ENCODE measurements at places on chromosomes 6 and 20.

GRCh38 chr20:19760371-19760721 is 2.3 kb downstream of the RIN2 start:
- no peak for DNase-seq

- DNase-seq: no peak
Observed at GRCh38 chr6:40774932-40775331, 187.8 kb upstream of the LRFN2 start.

DNA sequence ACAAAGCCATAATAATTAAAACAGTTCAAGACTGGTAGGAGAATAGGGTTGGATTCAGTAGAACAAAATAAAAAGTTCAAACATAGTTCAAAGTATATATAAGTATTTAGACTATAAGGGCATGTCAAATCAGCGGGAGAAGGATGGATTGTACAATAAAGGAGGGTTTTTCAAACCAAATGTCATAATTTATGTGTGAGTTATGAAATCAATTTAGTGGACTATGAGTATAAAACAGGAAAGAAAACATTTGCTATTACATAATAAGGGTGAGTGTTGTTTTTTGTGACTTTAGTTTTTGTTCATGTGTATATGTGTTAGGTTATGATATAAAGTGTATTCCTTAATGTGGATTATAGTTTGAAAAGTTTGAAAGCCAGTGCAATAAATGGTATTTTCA is 10.6 kb downstream of the ORC3 start:
- no peak for DNase-seq

GRCh38 chr6:2784061-2784460 is 18.9 kb downstream of the WRNIP1 start:
- no peak for DNase-seq

- DNase-seq: no peak
Observed at GRCh38 chr6:108198761-108199498, 33.1 kb downstream of the NR2E1 start.

DNA sequence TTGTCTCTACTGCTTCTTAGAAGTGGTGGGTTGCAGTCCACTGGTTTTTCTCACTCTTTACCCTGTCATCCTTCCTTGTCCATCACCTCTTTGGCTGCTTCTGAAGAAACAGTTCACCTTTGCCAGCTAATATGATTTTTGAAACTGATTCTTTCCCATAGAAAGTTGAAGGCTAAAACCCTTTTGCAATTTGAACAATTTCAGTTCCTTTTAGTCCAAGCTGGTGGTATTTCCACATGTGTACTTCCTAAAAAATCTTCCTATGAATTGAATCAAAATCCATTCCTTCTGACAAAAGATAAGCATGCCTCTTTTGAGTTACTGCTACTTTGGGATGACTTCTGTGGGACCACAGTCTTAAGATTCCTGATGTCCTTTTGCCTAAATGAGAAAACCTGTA is 210.0 kb upstream of the MAN1A1 start:
- no peak for DNase-seq

DNA sequence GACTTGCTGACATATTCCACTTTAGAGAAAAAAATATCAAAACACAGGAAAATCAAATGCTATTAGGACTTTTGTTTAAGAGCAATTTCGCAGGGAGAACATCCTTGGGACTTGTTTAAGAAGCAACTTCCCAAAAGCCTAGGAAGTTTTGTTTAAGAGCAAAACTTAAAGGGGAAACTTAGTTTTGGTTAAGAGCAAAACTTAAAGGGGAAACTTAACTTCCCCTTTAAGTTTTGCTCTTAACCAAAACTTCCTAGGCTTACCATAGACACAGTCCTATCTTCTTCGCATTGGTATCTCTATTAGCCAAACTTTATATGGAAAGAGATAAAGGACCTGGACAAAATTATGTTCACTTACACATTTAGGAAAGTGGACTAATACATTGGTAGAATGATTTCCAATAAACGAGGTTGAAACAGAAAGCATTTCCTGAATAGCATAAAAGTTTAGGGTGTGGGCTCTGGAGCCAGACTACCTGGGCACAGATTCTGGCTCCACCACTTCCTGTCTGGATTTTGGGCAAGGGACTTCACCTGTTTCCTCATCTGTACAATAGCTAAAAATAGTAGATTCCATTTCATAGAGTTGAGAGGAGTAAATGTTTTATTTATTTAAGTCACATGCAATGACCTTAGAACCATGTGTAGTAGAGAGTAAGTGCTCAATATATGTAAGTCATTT is 15.7 kb downstream of the PAQR8 start:
- no peak for DNase-seq

GRCh38 chr6:149065658-149066556 is 251.6 kb upstream of the TAB2 start:
- no peak for DNase-seq

- DNase-seq: no peak
Observed at GRCh38 chr6:119224095-119224701, 125.4 kb downstream of the MAN1A1 start.

- no peak for DNase-seq
Observed at GRCh38 chr20:10423735-10424134, 10.3 kb downstream of the MKKS start.

DNA sequence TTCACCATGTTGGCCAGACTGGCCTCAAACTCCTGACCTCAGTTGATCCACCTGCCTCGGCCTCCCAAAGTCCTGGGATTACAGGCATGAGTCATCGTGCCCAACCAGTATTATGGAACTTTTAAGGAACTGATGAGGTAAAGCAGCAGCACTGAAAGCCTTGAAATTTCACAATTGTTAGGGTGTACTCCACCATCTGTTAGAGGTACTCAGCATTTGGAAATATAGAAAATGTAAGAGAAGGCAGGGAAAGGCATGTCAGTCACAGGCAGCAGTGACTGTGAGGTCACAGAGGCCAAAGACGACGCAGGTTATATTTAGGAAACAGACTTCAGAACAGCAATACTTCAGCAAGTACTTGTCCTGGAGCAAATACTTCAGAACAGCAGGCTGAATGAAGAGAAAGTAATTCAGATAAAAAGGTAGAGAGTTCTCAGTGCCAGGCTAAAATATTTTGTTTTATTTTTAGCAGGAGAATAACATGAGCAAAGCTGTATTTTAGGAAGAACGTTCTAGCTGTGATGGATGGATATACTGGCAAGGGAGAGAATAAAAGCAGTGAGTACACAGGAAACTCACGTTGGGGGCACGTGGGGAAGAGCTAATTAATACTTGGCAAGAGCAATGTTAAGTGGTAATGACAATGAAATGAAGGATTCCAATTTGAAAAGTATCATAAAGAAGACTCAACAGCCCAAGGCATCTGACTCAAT is 67.2 kb downstream of the DTNBP1 start:
- DNase-seq: peak; percentile 23

- DNase-seq: no peak
Observed at GRCh38 chr20:43761386-43762340, 34.9 kb upstream of the GTSF1L start.

DNA sequence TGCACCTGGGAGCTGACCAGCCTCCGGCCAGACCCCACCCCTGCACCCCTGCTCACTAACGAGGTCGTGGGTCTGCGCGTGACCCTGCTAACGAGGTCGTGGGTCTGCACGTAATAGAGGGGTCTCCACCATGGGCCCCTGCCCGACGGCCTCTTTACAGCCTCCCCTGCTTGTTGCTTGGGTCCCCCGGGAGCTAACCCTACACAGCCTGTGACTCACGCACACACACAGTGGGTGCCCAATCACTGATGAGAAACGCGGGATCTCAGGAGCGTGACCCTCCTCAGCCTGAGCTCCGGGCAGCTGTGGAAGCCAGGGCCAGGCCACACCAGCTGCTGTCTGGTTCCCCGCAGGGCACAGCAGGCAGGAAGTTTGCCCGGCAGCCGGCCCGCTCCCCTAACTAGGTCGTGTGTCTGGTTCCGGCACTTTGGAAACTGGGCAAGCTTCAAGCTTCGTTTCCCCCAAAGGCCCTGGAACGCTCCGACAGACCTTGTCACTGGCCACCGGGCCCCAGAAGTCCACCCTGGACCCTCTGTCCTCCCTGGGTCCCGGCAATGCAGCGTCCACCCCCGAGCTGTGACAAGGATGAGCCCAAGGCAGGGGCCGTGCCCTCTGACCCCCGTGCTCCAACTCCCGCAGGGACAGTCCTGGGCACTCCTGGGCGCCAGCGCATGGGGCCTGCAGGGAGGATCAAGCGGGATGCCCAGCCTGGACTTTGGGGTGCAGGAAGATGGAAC is 767 bp downstream of the PTK6 start:
- no peak for DNase-seq

DNA sequence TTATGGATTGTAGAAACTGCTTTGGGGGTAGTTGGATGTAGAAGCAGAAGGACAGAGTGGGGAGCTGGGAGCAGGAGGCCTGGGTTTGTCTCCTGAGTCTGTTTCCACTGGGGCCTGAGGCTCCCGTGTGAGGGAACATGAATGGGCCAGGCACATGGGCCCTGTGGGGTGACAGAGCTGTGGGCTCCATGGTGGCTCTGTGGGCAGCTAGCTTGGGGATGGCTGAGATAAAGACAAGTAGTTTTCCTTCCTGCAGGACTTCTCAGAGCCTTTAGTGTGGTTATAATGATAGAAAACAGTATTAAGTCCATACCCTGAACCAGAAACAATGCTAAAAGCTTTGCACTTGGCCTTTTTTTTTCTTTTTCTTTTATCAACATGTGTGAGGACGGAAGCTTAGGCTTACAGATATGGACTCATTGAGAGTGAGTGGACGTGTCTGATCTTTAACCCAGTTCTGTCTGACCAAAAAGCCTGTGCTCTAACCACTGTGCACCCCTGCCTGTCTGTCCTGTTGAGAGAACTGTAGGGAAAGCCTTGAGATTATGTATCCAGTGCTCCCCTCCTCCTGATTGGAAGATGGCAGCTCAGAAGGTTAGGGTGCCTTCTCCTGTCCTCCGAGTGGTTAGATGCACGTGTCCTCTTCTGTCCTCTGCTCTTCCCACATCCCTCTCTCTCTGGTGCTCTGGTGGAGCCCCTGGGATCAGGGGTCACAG is 98.3 kb downstream of the CDH26 start:
- no peak for DNase-seq

- no peak for DNase-seq
Observed at GRCh38 chr6:18654821-18655220, 267.7 kb downstream of the RNF144B start.

DNA sequence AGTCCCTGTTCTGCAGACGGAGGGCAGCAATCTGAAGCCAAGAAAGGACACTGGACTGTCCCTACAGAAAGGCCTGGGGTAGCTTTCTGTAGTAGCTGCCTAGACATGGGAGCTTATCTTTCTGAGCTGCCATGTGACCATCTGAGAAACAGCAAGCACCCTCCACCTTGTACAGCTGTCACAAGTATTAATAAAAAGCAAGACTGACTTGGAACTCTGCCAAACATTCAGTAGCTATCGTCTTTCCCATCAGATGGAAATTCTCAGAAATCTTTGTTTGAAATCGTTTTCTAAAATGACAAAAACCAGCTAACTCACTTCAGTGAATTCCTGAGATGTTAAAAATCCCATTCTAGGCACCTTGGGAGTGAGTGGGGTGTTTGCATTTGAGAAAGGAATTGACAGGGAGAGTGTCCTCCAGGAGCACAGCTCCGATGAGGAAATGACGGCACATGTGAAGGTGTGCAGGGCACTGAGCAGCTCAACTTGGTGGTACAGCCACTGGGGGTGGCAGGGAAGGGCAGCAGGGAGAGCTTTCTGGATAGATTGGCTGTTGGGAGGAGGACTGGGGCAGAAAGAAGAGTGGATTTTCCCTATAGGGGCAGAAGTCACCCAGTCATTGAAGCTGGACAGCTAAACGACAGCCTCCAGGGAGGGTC is 24.5 kb downstream of the ACSS1 start:
- DNase-seq: no peak

DNA sequence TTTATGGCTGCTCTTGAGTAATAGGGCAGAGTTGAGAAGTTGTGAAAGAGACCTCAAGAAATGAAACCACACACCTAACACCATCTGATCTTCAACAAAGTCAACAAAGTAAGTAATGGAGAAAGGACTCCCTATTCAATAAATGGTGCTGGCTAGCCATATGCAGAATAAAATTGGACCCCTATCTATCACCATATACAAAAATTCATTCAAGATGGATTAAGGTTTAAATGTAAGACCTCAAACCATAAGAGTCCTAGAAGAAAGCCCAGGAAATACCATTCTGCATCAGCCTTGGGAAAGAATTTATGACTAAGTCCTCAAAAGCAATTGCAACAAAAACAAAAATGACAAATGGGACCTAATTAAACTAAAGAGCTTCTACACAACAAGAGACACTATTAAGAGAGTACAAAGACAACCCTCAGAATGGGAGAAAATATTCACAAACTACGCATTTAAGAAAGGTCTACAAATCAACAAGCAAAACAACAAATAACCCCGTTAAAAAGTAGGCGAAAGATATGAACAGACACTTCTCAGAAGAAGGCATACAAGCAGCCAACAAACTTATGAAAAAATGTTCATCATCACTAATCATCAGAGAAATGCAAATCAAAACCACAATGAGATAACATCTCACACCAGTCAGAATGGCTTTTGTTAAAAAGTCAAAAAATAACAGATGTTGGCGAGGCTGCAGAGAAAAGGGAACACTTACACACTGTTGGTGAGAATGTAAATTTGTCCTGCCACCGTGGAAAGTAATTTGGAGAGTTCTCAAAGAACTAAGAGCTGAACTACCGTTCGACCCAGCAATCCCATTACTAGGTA is 4.0 kb downstream of the MAP3K5 start:
- DNase-seq: no peak

DNA sequence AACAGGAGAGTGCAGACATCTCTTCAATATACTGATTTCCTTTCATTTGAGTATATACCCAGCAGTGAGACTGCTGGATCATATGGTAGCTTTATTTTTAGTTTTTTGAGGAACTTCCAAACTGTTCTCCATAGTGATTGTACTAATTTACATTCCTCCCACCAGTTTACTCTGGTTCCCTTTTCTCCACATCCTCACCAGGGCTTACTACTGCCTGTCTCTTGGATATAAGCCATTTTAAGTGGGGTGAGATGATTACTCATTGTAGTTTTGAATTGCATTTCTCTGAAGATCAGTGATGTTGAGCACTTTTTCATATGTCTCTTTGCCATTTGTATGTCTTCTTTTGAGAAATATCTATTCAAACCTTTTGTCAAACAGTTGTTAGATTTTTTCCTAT is 64.9 kb upstream of the HMGCLL1 start:
- DNase-seq: no peak

- no peak for DNase-seq
Observed at GRCh38 chr20:53658322-53658721, 64.7 kb upstream of the ZNF217 start.

GRCh38 chr6:17365961-17366360 is 27.4 kb upstream of the CAP2 start:
- DNase-seq: no peak

DNA sequence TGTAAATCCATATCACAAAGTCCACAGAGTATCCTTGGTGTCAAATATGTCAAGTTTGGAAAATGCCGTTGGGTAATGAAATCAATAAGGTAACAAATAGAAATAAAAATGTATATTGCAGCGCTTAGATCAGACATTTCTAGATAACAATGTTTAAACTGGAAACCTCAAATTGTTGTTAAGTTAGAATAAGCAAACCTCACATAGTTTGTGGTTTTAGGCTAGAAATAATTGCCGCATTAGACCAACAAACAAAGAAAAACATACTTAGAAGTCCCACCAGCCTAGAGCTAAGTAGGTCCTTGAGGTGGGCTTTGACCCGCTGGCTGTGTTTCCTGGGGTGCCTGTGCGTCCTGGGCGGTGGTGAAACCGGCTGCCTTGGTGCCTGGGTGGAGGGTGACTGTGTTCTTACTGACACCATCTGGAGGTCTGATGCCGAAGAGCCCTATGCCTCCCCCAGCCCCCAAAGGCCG is 71.4 kb downstream of the DACT2 start:
- DNase-seq: no peak

GRCh38 chr20:49823152-49823847 is 10.7 kb downstream of the SLC9A8 start:
- DNase-seq: no peak
